ENCODE measurements at places on chromosomes 3 and 15.

DNA sequence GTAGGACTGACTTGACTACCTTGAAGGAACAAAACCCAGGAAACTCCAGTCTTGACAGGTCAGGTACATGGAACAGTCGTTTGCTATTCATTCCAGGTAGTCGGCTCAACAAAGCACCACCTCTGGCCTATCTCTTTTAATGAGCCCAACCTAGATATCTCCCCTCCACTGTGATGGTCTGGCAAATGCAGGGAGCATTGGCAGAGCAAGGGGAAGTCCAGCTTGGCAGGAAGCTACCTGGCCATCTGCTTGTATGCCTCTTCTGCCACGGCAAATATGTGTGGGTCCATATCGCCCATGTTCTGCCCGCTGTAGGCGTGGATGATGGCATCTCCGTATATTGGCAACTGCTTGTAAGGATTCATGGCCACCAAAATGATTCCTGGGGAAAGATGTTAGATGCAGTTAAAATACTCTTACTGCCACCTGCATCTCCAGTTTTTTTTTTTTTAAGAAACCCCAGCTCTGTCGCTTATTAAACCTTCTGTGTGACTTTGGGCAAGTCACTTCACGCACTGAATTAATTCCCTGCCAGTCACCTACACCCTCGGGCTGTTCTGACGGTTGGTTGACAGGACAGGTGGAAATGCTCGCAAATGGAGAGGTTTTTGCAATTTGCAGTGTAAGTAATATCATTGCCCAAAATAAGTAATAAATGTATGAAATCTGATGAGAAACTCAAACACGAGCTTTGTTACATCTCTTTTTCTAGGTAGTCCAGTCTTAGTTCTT is 16.8 kb downstream of the MYO5C start:
- no peak for DNase-seq

- DNase-seq, result no peak
Observed at GRCh38 chr3:188261011-188261410, 107.1 kb downstream of the LPP start.

DNA sequence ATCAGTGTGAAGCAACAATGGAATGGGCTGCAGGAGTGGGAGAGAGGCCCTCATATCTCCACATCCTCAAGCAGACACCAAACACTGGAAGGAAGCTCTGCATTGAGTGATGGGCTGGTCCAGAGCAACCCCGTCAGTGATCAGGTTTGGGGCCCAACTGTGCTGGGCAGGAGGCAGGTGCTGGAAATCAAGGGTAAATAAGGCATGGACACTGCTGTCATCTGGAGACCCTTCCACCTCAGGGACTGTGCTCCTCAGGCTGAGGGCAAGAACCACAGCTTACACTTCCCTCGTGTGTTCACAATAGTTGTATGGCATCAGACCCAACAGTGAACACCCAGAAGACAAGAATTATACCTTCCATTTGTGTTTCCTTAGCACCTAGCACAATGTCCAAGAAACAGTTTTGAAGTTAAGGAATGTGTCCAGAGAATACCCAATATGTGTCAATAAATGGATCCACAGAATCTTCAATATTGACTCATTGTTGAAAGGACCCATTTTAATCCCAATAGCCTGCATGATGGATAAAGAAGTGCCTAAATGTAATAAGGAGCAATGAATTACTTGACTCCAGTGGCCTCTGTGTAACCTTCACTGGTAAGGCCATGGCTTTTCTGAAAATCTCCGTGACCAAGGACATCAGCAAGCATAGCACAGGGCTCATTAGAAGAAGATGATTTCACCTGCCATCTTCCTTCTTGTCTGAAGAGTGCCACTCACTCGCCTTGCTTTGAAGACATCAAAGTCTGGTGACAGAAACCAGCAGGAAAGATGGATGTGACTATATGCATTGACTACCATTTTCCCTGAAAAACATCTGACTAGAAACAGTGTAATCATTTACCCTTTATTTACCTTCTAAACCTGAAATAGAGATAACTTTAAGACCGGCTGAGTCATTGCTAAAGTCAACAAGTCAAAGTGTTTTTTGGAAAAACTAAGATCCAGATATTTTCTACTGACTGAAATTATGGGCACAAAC is 7.0 kb upstream of the AHSG start:
- DNase-seq, result no peak

GRCh38 chr3:63232764-63233396 is 45.2 kb upstream of the SYNPR start:
- no peak for DNase-seq

GRCh38 chr3:74614107-74614967 is at the start of gene CNTN3:
CNTN3 (minus strand) TSS chr3:74614659; CDS start chr3:74521112, 93,547 bp downstream.
- DNase-seq, result no peak

DNA sequence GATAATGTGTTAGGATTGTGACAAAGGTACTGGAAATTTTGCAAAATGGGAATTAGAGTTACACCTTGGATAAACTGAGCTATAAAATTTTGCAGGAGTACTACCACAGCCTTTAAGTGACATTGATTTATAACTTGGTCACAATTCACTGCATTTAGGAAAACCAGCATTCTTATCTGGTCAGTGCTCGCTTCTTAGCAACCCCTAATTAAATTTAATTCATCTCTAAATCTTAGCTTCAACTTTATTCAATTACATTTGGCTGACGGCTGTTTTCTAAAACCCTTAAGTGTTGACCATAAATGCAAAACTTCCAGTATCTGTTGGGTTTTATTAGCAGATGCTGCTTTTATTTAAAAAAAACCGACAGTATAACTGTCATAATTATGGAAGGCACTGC is 31.3 kb downstream of the TFRC start:
- DNase-seq, result no peak
